Fibroblast of the aortic adventitia (primary cell): ENCODE measurements at places on chromosomes 1 and 21.

GRCh38 chr1:179589509-179589908, 2.1 kb upstream of the TDRD5 start:
- no peak for DNase-seq

DNA sequence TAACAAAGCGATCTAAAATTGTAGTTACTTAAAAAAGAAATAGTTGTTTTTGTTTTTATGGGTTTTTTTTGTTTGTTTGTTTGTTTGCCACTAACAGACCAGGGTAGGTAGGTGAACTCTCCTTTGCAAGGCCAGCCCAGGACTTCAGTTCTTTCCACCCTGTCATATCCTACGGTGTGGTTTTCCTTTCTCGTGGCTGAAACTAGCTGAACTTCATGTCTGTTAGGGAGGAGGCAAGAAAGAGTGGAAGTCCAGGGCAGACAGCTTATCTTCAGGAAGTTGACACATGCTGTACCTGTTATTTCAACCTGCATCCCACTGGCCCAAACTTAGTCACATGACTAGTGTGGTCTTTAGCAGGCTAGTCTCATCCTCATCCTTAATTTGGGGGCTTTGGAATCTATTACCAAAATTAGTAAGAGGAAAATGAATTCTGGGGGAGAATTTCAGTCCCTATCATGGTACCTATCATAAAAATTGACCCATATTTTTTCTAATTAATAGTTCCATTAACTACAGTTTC, 62.9 kb upstream of the LRRC7 start:
- DNase-seq: no peak

- no peak for DNase-seq
Measured at GRCh38 chr1:206048582-206048981, 4.4 kb upstream of the RHEX start.

DNA sequence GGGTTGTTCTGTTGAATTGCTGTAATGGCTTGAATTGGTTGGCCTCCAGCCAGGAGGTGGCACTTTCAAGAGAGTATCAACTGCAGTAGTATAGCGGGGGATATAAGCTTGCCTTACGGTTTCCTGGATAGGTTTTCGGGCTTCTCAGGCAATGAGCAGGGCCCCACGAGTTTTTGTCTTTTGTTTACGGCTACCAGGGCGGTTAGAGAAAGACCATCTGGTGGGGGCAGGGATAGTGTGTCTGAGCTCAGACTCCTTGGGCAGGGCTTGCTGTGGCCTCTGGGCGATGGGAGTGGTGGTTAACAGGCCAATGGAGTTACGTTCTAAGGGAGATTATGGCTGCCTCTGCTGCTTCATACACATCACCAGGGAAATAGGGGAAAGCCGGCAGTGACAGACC, 62.8 kb downstream of the DTL start:
- no peak for DNase-seq

DNA sequence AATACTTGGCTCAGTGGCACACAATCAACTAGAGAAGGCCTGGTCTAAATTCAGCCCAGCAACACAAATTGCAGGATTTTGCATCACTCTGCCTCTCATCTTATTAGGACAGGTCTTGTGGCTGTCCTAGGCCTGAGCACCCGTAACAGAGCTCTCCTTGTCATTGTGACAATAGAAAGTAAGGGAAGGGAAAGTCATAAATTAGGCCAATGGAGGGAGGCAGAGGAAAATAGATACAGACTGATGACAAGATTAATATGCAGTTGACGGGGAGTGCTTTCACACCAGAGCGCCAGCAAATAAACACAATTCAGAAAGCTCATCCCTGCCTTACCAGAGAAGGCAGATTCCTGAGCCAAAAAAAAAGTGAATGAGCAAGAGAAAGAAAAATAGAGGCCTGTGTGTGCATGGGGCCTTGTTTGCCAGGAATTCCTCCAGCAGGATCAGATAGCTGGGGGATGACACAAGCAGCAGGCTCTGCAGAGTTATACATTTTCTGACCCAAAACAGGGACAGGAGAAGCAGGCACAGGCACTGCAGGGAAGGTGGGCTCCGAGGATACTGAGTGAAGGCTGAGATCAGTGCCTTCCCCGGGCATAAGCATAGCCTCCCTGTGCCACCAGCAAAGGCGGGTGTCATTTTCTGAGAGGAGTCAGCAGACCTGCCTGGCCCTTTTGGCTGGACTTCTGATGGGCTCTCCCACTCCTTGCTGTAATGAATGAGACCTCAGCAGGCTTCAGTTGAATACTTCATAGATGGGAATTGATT, 110.0 kb upstream of the SPAG17 start:
- DNase-seq: no peak
